ENCODE measurements at places on chromosomes 5 and 9.

DNA sequence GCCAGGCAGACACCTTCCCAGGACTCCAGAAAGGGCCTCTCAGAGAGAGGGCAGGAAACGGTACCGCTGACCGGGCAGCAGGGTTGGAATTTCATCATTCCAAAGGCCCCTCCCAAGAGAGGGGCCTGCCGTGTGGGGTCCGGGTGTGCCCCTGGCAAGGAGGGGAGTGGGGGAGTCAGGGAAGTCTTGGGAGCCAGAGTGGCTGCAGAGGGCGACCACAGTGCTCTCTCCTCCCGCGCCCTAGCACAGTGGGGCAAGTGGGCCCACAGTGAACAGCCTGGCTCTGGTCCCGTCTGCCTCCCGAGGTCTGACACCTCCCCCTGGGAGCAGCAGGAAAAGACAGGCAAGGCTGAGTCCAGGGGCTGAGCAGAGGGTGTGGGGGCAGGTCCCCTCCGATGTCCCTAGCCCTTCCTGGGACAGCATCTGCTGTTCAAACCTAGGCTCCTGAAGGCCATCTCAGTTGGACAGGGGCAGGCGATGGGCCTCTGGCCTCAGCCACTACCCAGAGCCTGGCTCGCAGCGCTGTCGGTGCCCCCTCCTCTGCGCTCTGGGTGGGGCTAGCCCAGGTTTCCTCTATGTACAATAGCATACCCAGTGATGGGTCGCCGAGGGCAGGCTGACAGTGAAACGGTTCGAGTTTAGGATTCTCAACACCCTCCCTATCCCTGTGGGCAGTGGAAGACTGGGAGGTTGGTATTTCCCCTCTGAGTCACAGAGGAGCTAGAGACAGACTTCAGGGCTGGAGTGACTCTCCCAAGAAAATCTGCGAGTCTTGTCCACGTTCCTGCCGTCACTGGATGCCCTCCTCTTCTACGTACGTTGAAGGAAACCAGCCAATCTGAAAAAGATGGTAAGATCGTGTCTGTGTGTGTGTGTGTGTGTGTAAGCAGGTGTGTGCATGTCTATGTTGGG lies 25.4 kb upstream of the SARDH start:
- H3K27me3 ChIP-seq, result no peaks in the 10 kb centered on the region
- H3K36me3 ChIP-seq, result peaks cover 19% of the 10 kb centered on the region
- DNase-seq, result peak; percentile 50
- no peaks in the 10 kb centered on the region for H3K4me1 ChIP-seq
- no peak overlapping the region for H3K27ac ChIP-seq

GRCh38 chr9:107545036-107545435 lies 55.5 kb upstream of the KLF4 start:
- H3K36me3 ChIP-seq, result no peaks in the 10 kb centered on the region
- no peak overlapping the region for H3K27ac ChIP-seq
- H3K27me3 ChIP-seq, result no peaks in the 10 kb centered on the region
- H3K4me3 ChIP-seq, result no peak overlapping the region
- DNase-seq, result no peak

GRCh38 chr9:131349522-131349880 lies 44.4 kb upstream of the PRRC2B start:
- no peaks in the 10 kb centered on the region for H3K4me1 ChIP-seq
- H3K27ac ChIP-seq, result no peak overlapping the region
- no peaks in the 10 kb centered on the region for H3K27me3 ChIP-seq
- H3K36me3 ChIP-seq, result no peaks in the 10 kb centered on the region
- no peak overlapping the region for H3K4me3 ChIP-seq

DNA sequence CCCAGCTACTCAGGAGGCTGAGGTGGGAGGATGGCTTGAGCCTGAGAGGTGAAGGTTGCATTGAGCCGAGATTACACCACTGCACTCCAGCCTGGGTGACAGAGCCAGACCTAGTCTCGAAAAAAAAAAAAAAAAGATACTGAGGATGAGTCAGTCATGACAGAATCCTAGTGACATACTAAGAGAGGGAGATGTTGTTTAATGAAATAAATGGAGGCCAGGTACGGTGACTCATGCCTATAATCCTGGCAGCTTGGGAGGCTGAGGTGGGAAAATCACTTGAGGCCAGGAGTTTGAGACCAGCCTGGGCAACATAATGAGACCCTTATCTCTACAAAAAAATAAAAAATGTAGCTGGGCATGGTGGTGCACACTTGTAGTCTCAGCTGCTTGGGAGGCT lies 107.2 kb downstream of the ZFAND5 start:
- DNase-seq, result peak; percentile 19
- peaks cover 16% of the 10 kb centered on the region for H3K27me3 ChIP-seq
- no peaks in the 10 kb centered on the region for H3K36me3 ChIP-seq
- H3K4me1 ChIP-seq, result no peaks in the 10 kb centered on the region
- H3K4me3 ChIP-seq, result no peak overlapping the region
